Fibroblast of the aortic adventitia (primary cell): ENCODE measurements at places on chromosomes 4 and X. TPM values are rescaled to one million over a fixed set of nuclear protein-coding genes. Genes with fewer than 3 reads are reported as not detected.

DNA sequence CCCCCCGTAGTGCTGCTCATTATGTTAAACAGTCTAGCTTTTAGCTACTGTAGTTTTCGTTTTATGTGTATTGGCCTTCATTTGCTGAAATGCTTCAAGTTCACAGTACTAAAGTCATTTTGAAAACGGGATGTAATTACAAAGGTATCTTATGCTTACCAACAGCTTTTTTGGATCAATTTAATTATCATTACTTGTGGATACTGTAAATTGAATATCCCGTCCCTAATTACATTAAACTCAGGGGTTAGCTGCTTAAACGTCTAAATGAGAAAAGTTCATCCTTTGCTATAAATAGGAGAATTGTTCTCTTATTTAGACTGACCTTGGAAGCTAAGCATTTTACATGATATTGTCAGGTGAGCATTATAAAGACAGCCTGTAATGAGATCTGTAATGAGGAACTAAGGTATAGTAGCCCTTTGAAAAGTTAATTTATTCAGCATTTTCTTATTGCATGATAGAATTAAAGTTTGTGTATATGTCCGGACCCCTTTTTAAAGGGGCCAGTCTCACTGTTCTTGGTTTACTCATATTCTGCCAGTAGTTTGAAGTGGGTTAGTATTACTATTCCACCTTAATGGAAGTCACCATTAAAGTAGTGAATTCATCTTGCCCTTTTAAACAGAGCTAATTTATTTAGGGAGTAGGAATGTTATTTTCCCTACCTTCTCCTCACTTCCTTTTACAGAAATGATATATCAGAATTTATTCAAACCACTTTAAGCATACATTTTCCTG is 252.6 kb downstream of the TENM3 start:
- no peak for DNase-seq

- no peak for DNase-seq
These were observed 805.3 kb upstream of the TENM3 start for GRCh38 chr4:181437895-181438294.

- DNase-seq: no peak
These were observed 1516.6 kb upstream of the AGA start for GRCh38 chr4:178958725-178959440.

DNA sequence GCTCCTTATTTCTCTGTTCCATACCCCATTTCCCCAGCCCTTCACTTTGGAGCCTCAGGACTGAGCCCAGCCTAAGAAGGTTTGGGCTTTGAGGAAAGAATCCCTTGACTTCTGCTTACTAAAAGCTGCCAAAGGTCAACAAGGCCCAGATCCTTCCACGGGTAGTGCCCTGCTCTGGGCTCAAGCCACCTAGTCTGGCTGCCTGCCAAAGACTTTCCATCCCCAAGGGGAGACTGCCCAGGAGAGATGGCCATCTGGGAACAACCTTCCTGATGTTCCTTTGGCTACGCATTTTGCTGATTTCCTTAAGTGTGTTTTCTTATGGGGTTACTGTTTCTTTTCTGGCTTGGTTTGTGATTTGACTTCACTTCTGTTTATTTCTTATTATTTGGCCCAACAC is 49.8 kb upstream of the NDP start:
- no peak for DNase-seq

- no peak for DNase-seq
These were observed 17.2 kb upstream of the SPRY1 start for GRCh38 chr4:123379392-123379791.

GRCh38 chrX:54785901-54786300 is 12.2 kb downstream of the ITIH6 start:
- peak; percentile 13 for DNase-seq

F8A1 gene
- total RNA-seq: 2.6 and 7.1 TPM in 2 replicates

DNA sequence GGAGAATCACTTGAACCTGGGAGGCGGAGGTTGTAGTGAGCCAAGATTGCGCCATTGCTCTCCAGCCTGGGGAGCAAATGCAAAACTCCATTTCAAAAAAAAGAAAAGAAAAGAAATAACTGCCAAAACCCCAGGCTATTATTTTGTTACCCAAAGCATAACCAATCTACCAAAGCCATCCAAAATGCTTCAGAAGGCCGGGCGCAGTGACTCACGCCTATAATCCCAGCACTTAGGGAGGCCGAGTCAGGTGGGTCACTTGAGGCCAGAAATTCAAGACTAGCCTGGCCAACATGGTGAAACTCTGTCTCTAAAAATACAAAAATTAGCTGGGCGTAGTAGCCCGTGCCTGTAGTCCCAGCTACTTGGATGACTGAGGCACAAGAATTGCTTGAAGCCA is 49.8 kb downstream of the SMIM31 start:
- DNase-seq: no peak

ZNF157 gene
- 1.3 TPM in 1 of 2 replicates, not detected in the other for total RNA-seq

GRCh38 chrX:68083510-68083909 is 349.8 kb downstream of the OPHN1 start:
- peak; percentile 72 for DNase-seq

DNA sequence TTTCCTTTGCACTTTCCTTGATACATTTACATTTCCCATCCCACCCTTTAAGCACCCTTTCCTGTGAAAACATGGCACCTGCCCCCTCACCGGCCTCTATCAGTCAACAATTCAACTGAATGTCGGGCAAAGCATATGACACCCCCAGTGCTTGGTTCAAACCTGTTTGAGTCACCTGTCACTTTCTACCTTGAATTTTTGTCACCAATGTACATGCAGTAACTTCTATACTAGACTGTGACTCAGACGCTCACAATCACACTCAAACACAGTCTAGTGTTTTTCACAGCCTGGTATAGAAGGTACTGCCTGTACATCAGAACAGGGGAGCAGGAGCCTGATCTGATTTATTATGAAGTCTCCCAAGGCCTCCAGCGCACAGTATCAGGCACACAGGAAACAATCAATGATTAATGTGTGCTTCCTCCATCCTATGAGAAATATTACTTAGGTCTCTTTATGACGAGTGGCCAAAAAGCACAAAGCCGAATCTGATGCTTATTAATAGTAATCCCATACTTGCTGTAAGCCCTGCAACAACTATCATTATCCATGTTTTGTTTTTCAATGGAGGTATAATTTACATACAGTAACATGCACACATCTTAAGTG is 49.2 kb upstream of the FAM9C start:
- no peak for DNase-seq

- peak; percentile 16 for DNase-seq
These were observed 142.4 kb upstream of the ANKRD50 start for GRCh38 chr4:124854968-124855367.

- DNase-seq: no peak
These were observed 7.9 kb downstream of the COL25A1 start for GRCh38 chr4:109294468-109295020.

GLRA2 gene
- total RNA-seq: not detected in 2 replicates

EOLA2 gene
- 15.5 and 21.8 TPM in 2 replicates for total RNA-seq

RPL39 gene
- 485 and 2,998 TPM in 2 replicates for total RNA-seq

GRCh38 chr4:77861495-77861894 is 1.1 kb upstream of the MRPL1 start:
- DNase-seq: no peak

GRCh38 chr4:54937501-54937900 is 187.9 kb downstream of the KDR start:
- no peak for DNase-seq

- no peak for DNase-seq
These were observed 234.2 kb downstream of the RAPGEF2 start for GRCh38 chr4:159337041-159337440.

GRCh38 chr4:188032170-188032569 is 36.6 kb downstream of the ZFP42 start:
- DNase-seq: no peak

GRCh38 chr4:117515921-117516320 is 430.5 kb upstream of the TRAM1L1 start:
- no peak for DNase-seq

DNA sequence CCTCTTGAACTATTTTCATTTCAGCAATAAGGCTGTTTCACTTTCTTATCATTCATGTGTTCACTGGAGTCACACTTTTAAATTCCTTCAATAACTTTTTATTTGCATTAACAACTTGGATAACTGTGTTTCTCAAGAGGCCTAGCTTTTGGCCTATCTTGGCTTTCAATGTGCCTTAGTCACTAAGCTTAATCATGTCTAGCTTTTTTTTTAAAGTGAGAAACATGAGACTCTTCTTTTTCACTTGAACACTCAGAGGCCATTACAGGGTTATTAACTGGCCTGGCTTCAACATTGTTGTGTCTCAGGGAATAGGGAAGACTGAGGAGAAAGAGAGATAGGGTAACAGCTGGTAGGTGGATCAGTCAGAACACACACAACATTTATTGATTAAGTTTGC is 64.0 kb upstream of the VCX2 start:
- DNase-seq: peak; percentile 0

PITX2 gene
- total RNA-seq: 0.18 and 1.4 TPM in 2 replicates

RBMX2 gene
- 24.8 and 47.8 TPM in 2 replicates for total RNA-seq

ETDB gene
- not detected in 2 replicates for total RNA-seq

GPR34 gene
- total RNA-seq: not detected in 2 replicates

ZGRF1 gene
- 16.5 and 26.1 TPM in 2 replicates for total RNA-seq

RIBC1 gene
- total RNA-seq: 0.36 and 1.6 TPM in 2 replicates

DNA sequence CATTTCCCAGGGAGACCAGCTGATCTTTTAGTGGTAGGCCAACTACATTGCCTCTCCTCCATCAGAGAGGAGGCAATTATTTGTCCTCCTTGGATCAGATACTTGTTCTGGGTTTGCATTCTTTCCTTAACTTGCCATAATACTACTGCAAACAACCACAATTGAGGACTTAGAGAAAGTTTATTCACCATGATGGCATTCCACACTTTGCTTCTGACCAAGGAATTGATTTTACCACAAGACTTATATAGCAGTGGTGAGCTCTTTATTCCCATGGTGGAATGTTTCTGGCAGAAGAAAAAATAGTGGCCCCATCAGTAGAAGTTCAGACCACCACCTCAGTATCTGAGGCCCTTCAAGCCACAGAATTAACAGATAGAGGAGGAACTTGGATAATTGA is 123.9 kb upstream of the PPP3CA start:
- DNase-seq: no peak

DNA sequence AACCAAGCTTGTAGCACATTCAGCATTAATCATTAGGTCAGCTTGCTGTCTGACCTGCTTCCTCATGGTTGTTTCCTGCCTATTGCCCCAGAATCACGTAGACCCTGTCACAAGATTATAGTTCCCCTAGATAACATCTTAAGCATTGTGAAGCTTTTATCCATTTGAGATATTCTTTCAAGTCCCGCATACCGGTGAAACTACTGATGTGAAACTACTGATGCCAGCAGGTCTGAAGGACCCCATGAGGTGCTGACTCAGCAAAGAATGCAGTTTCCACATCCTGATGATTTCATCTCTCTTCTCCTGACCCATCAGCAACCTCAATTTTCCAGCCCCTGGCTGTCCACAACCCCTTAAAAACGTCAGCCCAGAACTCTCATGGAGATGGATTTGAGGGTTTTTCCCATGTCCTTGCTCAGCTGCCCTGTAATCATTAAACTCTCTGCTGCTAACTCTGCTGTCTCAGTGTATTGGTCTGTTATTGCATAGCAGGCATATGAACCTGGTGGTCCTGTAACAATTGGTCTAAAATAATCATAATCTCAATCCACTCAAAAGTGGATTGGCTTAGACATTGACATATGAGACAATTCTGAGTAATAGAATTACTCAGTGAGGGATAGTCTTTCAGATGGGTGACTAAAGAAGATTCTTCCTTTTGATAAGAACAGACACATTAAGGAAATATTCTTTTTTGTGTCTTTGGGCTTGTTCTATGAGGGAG is 26.3 kb upstream of the UBA6 start:
- peak; percentile 61 for DNase-seq

DNA sequence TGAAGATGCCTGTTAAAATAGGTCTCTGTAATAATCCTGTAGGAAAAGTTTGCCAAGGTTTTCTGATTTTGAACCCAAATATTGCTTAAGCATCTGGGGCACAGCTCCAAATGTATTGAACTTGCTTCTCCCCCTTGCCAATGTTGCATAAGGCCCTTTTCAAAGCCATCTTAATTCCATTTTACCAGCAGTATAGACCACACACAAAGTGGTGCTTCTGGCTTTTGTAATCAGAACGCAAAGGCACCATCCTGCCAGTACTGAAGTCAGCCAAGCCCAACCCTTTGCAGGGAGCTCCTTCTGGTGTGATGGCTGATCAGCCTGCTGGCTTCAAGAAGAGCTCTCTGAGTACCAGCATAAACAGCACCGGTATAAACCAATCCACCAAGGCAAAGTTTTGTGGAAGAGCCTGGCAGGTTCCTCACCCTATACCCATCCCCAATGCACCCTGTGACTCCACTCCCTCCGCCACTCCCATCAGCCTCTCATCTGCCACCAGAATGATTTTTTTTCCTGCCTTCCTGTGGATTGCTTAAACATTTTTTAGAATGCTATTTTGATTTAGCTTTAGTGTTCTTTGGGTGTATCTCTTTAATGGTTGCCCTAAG is 39.2 kb upstream of the USP9X start:
- peak; percentile 90 for DNase-seq

DNA sequence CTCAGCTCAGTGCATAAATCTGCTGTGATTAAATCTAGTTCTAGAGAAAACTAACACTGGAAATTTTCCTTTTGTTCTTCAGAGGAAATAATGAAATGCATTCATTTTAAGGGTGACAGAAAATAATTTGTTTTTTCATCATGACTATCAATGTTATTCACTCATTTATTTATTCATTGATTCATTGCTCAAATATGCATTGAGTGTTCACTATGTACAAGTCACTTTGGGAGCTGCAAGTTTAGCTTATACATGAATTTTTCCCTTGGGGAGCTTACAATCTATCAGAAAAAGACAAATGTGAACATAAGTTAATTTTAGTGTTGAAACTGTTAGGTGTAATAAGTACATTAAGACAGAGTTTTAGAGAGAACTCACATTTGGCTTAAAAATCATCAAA is 897.8 kb downstream of the CENPC start:
- DNase-seq: no peak

ABCG2 gene
- 0.90 and 7.0 TPM in 2 replicates for total RNA-seq

DNA sequence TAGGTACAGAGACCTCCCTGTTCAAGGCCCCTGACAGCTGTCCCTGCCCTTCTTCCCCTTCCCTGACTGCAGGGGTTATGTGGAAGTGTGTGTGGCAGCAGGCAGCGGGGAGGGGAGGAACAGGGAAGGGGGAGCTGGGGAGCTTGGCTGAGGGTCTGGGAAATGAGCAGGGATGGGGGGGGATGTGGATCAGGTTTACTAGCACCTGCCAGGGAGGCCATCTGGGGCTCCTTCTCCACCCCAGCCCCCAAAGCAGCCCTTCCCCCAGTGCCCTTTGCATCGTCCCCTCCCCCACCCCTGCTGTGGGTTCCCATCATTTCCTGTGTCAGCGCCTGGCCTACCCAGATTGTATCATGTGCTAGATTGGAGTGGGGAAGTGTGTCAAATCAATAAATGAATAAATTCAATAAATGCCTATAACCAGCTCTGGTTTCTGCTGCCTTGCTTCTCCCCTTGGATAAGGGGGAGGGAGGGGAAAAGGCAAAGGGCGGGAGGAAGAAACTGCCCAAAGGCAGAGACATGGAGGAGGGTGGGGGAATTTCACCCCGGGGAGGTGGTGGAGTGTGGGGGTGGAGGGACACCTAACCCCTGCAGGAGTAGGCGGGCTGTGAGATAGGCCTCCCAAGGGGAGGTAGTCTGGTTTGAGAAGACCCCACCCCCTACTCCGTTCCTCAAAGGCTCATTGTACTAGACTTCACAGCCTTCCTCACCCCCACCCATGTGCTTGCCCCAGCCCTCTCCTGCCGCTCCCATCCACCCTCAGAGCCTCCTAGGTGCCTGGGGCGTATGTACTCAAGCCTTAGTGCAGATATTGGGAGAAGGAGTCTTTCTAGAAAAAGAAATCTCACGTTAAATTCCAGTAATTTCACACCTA is 3.2 kb downstream of the CXorf65 start:
- no peak for DNase-seq
